Immature natural killer cell (primary cell): ENCODE measurements at places on chromosomes 3 and 15. TPM values are rescaled to one million over a fixed set of nuclear protein-coding genes. Genes with fewer than 3 reads are reported as not detected.
A peak's percentile ranks its signal among the peaks of the same experiment; 100 is the strongest.

Gene HYKK
- polyA plus RNA-seq, result not detected

Gene BFSP2
- not detected for polyA plus RNA-seq

- peak; percentile 85 for DNase-seq
These were observed at the start of gene PXK for GRCh38 chr3:58332575-58333188. Gene PXK, plus strand, starts transcription at chr3:58332892. Its CDS starts 97 bp downstream, at chr3:58332989.

- DNase-seq, result no peak
These were observed 58.0 kb upstream of the HERC1 start for GRCh38 chr15:63891768-63892133.

DNA sequence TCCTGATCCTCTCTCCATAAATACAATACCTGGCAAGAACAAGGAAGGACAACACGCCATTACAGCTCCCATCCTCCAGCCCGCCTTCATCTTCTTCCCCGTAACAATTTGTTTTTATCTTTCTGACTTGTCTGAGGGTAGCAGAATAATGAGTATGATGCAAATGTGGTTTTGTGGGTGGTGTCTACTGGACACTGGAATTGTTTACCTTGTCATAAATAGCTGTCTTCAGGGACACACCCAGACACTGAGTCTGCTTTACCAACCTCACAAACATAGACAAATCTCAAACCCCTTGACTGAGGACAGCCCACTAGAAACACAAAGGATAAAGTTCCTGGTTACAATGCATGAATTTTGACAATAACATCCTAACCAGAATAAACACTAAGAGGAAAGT, 13.4 kb downstream of the WDR72 start:
- no peak for DNase-seq
